Astrocyte of the hippocampus (primary cell): ENCODE measurements at places on chromosomes 4 and X.

DNA sequence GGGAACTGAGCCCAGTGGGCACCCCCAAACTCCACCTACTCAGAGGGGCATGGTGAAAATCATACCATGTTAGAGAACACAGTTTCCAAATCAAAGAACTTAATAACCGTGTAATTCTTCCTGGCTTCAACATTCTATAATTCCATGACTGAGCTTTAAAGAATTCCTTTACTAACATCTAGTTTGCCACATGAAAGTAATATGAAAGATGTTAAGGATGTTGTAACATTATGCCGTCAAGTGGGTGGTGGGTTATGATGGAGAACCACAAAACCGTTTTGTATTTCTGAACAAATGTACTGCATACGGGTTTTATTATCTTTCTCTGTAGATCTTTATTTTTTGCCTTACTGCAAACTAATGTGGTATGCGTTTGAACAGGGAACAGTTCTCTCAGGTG, 549.0 kb upstream of the MAGEB2 start:
- peak; percentile 6 for DNase-seq

GRCh38 chr4:89000844-89001360, 56.1 kb downstream of the FAM13A start:
- peak; percentile 56 for DNase-seq

DNA sequence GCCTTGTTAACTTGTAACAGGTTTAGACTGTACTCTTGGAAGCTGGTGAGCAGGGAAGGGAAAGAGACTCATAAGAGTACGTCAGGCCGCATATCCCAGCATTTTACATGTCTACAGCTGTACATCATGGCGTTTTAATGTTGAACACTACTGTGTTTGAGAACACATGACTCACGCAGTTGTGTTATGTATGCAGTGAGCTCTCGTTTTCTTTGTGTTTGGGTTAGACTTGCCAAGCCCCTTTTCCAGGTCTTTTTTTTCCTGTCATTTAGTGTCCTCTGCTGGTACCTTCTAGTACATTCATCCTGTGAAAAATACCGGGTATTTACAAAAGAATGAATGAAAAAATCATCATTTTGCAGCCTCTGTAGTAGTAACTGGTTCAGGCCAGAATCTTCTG, 35.3 kb downstream of the SMS start:
- DNase-seq = peak; percentile 67

- no peak for DNase-seq
Measured at GRCh38 chr4:84327526-84327925, 171.6 kb downstream of the NKX6-1 start.

DNA sequence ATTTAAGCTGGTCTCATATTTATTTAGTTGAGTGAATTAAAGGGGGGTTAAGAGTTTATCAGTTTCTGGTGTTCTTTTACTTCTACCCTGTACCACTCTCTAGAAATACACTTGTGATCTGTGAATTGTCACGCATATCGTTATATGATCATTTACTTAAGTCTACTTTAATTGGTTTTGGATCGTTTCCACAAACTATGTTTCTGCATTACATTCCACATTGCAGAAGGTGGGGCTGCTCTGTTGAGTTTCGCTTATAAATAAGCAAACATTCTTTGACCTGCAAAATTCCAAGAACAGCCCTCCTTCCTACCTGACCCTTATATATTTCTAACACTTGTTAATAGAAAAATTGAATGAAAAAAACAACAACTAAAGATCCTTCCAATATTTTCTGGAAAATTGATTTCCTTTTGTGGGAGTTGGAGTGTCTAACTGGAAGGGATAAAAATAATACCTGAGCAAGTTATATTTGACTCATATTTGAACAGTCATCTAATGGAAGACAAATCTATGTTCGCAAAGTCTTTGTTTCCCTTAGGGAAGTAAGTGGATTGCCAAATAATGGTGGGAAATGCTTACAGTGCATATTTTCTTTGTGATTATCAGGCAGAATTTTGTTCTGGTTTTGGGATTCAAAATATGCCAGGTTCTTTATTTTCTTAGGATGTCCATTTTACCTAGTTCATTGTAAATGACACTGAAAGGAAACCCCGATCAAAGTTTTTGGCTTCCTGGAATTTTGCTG, 152.7 kb downstream of the RELL1 start:
- DNase-seq = no peak

DNA sequence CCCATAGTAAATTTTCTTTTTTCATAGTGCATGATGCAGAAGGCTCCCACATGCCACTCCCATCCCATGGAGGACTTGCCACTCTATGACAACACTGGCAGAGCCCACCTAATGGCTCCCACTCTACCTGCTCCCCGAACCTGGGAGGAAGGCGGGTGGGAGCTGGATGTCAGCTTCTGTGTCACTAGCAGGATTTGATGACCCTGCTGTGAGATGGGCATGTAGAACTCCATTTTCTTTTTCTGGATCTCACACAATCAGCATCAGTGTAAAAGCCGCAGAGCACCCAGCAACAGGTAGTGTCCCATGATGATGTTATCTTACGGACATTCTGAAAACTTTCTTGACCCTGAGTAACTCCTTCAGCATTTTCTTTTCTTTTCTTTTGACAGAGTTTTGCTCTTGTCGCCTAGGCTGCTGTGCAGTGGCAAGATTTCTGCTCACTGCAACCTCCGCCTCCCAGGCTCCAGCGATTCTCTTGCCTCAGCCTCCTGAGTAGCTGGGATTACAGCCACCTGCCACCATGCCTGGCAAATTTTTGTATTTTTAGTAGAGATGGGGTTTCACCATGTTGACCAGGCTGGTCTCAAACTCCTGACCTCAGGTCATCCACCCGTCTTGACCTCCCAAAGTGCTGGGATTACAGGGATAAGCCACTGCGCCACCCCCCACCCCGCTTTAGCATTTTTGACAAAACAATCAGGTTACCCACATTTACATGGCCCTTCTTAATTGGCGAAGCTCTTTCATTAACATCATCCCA, 15.0 kb upstream of the ADH1A start:
- DNase-seq = no peak

GRCh38 chr4:120009731-120010130, 56.9 kb downstream of the MAD2L1 start:
- no peak for DNase-seq

- DNase-seq = no peak
Measured at GRCh38 chrX:10106806-10107205, 50.0 kb upstream of the CLCN4 start.
